Right lobe of liver (tissue), 6 donors: ENCODE measurements at places on chromosomes 7 and 10. TPM values are rescaled to one million over a fixed set of nuclear protein-coding genes. Genes with fewer than 3 reads are reported as not detected.
A peak's percentile ranks its signal among the peaks of the same experiment; 100 is the strongest.

The FAM241B gene
- 1.6 TPM for total RNA-seq

The ERVW-1 gene
- not detected for total RNA-seq

DNA sequence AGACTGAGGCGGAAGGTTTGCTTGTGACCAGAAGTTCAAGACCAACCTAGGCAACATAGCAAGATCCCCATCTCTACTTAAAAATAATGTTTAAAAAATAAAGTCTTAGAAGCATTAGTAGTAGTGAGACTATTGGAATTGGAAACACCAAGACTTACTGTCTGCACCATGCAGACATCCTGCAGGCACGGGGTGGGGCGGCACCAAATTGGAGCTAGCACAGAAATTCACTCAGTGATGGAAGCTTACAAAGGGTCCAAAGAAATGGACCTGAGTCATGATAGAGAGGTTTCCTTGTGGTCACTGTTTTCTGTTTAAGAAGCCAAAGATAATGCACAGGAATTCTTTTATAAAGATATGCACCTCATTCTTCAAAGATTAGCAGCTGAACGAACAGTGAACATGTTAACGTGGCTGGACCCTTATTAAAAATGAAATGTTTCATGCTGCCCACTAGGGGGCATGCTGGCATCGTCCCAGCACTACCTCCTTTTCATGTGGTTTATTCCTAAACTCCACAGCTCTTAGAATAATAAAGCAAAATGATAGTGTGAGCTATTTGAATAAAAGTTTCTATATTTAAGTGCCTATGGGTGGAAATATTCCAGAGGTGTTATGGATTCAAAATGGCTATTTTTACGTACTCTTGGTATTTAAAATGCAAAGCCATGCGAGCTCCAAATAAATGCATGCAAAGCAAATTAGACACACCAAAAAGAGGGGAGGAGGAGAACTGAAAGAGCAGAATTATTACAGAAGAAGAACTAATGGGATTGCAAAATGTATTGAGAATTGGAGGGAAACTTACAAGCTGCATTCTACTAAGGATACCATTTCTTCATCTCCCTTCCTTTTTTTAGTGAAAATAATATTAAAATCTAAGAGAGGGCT lies 28.6 kb downstream of the PDSS1 start:
- H3K4me3 ChIP-seq = no peak overlapping the region
- DNase-seq = peak; percentile 67
- no peak overlapping the region for H3K27ac ChIP-seq
- H3K27me3 ChIP-seq = no peaks in the 10 kb centered on the region
- H3K36me3 ChIP-seq = peaks cover 12% of the 10 kb centered on the region

The NPFFR1 gene
- total RNA-seq = not detected

DNA sequence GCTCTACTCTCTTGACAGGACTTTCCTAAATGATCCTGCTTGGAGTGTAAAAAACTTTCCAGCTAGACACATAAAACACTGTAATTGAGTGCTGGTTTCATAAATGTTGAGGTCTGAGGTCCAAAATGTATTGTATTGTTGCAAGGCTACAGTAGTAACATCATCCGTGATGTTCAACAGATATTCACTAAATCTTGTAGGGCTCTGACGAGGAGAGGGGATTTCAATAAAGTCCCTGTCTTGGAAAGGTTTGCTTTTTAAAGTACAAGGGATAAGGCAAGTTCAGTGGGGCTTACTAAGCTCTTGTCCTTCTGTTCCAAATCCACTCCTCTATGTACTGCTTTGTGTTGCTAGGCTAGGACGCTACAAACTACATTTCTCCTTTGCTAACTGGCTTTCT lies 48.9 kb downstream of the FHIP2A start:
- H3K36me3 ChIP-seq = no peaks in the 10 kb centered on the region
- no peaks in the 10 kb centered on the region for H3K4me1 ChIP-seq
- no peak overlapping the region for H3K27ac ChIP-seq
- DNase-seq = no peak
- H3K27me3 ChIP-seq = no peaks in the 10 kb centered on the region

The LIPF gene
- total RNA-seq = not detected

GRCh38 chr7:16400893-16401275 lies 20.5 kb downstream of the CRPPA start:
- no peak for DNase-seq
- H3K27ac ChIP-seq = no peak overlapping the region
- H3K4me3 ChIP-seq = no peak overlapping the region
- no peaks in the 10 kb centered on the region for H3K27me3 ChIP-seq
- H3K4me1 ChIP-seq = no peaks in the 10 kb centered on the region
- no peaks in the 10 kb centered on the region for H3K36me3 ChIP-seq

The PNLIP gene
- total RNA-seq = not detected

DNA sequence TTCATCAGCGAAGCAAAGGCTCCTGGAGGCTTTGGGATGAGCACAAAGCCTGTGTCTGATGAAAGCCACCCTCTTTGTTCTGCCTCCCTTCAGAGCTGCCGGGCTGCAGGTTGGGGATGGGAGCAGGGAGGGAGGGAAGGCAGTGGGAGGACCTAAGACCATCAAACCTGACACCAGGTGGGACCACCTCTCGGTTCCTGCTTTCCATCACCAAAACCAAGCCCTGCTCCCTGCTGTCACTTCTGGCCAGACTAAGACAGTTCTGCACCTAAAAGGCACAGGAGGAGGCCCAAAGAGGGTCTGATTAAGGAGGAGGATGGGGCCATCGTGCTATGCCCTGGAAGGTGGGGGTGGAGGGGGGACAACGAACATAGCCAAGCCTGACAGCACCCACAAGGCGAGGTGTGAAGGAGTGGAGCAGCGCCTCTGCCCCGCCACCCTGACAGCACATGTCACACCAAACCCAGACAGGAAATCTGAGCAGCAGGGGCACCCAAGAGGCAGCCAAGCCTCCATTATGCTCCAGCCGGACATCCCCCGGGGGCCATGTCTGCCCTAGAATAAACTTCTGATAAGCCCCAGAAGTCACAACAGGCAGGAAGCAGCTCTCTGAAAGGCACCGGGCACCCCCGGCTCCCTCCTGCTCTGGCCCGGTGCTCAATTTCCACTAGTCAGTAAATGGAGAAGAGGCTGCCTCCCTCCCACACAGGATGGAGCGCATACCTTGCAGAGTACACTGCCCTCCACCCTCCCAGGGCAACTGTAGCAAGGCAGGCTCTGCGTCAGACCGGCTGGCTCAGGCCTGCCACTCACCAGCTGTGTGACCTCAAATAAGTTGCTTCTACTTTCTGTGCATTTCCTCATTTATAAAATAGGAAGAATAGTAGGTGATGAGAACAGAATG lies 48.9 kb downstream of the DLG5 start:
- H3K36me3 ChIP-seq = no peaks in the 10 kb centered on the region
- no peaks in the 10 kb centered on the region for H3K4me1 ChIP-seq
- no peak overlapping the region for H3K4me3 ChIP-seq
- no peak overlapping the region for H3K27ac ChIP-seq

The EEF1AKMT2 gene
- 7.4 TPM for total RNA-seq

GRCh38 chr7:150867605-150868004 lies 15.3 kb downstream of the AOC1 start:
- H3K27me3 ChIP-seq = no peaks in the 10 kb centered on the region
- DNase-seq = no peak
- no peaks in the 10 kb centered on the region for H3K36me3 ChIP-seq
- H3K27ac ChIP-seq = no peak overlapping the region

DNA sequence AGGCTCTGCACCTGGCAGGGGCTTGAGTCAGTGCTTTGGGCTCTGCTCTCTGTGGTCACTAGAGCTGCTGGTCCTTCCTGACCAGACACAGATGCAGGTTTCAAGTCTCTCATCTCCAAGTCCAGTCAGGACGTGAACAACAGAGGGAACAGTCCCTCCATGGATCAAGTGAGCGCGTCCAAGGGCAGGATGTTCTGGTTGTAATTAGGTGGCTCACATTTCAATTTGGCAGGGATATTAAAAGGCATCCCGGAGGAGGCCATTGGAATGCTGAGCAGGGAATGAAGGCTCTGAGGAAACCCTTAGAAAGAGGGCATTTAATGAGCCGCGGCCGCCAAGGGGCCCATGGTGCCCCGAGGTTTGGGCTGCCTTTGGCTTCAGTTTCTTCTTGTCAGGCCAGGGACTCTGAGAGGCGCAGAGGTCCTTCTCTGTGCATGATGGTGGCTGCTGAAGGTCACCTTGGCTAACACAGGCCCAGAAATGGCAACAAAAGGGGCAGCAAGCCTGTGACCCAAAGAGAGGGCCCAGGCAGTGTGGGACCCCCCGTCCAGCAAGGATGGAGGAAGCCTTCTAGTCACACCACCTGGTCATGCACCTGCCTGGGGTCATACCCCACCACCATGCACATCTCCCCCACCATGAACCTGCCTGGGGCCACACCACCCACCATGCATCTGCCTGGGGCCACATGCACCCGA lies 30.7 kb upstream of the INPP5A start:
- H3K4me3 ChIP-seq = no peak overlapping the region
- H3K27ac ChIP-seq = peak overlapping the region; percentile 56
- no peaks in the 10 kb centered on the region for H3K27me3 ChIP-seq
- peak; percentile 44 for DNase-seq
- H3K36me3 ChIP-seq = no peaks in the 10 kb centered on the region
- H3K4me1 ChIP-seq = peaks cover 10% of the 10 kb centered on the region

- H3K27ac ChIP-seq = no peak overlapping the region
- H3K4me1 ChIP-seq = no peaks in the 10 kb centered on the region
- DNase-seq = no peak
- no peaks in the 10 kb centered on the region for H3K27me3 ChIP-seq
Measured at GRCh38 chr10:131795761-131796160, 105.0 kb upstream of the PPP2R2D start.

GRCh38 chr10:17452060-17452841 lies 2.1 kb downstream of the ST8SIA6 start:
- DNase-seq = no peak
- no peaks in the 10 kb centered on the region for H3K36me3 ChIP-seq
- H3K27ac ChIP-seq = no peak overlapping the region
- no peak overlapping the region for H3K4me3 ChIP-seq
- H3K27me3 ChIP-seq = peaks cover 9% of the 10 kb centered on the region
